Pons (tissue), 1 donor: ENCODE measurements at places on chromosomes 2 and 18.

DNA sequence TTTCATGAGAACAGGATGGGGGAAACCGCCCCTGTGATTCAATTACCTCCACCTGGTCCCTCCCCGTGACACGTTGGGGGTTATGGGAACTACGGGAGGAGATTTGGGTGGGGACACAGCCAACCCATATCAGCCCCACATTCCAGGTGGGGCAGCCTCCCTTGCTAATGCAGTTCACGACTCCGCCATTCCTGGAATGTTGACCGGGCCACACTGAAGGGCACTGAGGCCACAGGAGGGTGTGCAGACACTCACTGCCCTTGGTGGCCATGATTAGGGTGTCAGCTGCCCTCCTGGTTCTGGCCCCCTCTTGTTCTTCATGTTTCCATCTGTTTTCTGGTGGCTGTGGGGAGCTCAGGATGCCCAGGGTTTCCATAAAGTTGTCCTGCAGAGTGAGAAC is 176.3 kb downstream of the TWIST2 start:
- DNase-seq, result no peak

GRCh38 chr2:211494085-211494484 is 937.7 kb downstream of the CPS1 start:
- no peak for DNase-seq

DNA sequence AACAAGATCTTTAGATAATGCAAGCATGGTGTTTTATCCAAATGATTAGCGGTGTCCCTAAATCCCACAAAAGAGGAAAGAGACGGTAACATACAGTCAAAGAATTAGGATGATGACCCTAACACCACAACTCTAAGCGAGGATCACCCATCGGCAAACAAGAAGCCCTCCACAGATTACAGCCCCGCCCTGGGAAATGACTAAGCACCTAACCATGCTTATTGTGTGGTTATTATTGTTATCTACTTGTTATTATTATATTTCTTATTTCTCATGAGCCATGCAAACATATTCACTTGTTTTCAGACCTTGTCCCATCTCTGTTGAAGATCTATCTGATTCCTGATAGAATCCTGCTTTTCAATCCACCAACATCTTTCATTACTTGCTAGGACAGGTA is 651.3 kb downstream of the NYAP2 start:
- no peak for DNase-seq

- no peak for DNase-seq
These were observed 256.9 kb downstream of the CDH19 start for GRCh38 chr18:66346833-66347588.

DNA sequence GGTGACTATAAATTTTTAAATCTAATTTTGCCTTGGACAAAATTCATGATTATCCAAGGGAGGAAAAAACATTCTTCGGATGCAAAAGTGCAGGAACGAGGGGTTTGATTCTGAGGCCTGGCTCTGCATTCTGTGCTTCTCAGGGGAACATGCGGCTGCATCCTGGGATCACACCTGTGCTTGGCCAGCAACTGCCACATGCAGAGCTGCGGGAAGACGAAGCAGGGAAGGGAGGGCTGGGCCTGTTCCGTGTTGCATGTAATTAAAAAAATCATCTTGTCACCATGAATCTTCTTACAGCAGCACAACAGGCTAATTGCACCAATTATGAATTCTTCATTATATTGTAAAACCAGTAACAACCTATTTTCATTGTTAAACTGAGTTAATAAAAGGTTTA is 158.0 kb upstream of the ALKAL2 start:
- no peak for DNase-seq
